Natural killer cell (primary cell): ENCODE measurements at places on chromosomes 11 and 22.
A peak's percentile ranks its signal among the peaks of the same experiment; 100 is the strongest.

GRCh38 chr11:122871302-122871701 is 11.3 kb upstream of the JHY start:
- no peak for DNase-seq

- DNase-seq, result no peak
Measured at GRCh38 chr11:37124384-37124783, 526.3 kb upstream of the RAG2 start.

GRCh38 chr11:19160847-19161246 is 40.9 kb downstream of the CSRP3 start:
- DNase-seq, result no peak

DNA sequence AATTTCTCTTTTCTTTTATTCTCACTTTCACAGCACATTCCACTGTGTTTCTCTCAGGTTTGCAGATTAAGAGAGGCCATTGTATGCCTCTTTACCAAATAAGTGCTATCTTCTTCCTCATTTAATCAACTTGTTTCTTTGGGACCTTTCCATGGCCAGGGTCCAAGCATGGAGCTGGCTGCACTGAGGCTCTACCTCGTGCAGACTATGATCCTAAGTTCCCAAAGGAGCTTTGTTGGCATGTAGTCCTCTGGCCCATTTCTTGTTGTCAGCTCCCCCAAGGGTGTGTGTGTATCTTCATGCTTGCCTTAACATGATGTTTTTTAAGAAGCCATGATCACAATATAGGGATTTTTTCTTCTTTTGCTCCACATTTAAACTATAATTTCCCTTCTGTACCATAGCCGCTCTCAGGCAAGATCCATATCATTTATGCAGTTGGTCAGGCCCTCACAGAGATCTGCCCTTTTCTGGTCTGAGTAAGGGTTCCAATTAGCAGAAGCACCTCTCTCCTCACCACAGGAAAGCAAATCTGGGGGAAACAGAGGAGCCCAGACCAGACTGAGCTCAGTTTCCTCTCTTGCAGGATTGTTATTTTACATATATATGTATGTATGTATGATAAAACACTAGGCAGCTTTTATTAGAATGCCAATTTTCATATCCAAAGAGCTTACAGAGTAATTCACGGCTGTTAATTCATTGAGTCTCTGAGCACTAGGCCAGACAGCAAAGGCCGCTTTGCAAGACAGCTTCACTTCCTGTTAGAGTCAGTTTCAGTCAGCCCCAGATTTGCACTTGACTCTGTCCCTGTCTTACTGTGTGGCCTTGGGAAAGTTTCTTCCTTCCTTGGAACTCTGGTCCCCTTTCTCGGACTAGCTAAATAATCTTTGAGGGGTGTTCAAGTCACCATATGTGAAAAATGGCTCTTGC is 34.3 kb downstream of the CYB5R2 start:
- no peak for DNase-seq

DNA sequence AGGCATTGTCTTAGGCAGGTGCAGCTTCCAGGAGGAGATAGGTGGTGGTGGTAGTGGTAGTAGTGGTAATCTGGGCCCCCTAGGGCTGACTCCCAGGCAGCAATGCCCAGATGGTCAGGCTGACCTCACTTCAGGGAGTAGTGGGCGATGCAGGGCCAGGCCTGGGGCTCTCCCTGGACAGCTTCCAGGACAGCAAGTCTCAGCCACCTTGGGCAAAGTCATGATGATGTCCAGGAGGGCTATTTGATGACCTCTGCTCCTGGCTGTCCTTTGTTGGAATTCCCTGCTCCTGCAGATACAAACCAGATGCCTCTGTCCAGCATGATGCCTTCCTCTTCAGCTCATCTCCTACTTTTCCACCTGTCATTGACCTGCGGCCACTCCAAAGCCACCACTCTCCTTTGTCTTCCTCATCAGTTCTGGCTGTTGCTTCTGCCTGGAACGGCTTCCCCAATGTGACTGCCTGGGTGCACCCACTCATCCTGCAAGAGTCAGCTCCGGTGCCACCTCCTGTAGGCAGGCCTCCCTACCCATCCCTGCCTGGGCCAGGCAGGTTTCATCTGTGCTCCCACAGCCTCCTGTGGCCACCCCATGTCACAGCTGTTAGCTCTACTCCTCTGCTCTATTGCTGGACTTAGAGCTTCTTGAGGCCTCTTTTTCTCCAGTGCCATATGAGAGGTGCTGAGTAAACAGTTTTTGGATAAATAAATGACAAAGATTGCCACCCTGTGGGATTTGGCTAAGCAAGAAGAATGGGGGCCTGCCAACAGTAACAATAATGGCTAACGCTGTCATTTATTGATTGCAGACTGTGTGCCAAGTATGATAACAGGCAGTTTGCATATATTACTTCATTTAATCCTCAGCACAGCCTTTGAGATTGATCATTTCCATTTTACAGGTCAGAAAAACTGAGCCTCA is 172.9 kb upstream of the NECTIN1 start:
- no peak for DNase-seq

DNA sequence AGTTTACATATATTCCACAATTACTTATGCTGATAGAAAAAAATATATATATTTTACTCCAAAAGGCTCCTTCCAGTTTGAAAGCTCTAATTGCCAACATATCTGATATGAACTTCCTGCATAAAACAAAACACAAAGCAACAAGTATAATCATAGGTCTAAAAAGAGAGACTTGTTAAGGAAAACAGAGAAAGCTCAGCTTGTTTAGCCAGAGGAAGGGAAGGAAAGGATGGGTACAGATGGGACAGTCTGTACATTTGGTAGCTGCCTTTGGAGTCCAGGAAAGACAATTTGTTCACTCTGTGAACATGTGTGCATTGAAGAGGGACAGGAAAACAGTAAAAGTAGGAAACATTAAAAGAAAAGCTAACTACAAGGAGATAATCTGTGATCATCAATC is 45.7 kb upstream of the AKIP1 start:
- no peak for DNase-seq

DNA sequence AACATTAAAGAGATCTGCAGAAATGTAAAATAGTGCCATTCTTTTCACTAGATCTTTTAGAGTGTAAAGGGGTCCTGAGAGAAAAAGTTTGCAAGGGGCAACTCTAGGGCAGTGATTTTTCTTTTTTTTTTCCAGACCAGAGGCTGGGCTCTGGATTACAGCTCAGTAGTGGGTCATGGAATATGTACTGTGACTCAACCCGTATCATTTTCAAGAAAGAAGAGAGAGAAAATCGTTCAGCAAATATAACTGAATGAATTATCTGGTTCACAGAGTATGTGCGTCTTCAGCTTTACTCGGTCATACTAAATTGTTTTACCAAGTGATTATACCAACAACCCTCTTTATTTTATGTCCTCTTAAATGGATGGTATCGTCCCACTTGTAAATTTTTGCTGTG is 3.8 kb downstream of the CEP57 start:
- no peak for DNase-seq

DNA sequence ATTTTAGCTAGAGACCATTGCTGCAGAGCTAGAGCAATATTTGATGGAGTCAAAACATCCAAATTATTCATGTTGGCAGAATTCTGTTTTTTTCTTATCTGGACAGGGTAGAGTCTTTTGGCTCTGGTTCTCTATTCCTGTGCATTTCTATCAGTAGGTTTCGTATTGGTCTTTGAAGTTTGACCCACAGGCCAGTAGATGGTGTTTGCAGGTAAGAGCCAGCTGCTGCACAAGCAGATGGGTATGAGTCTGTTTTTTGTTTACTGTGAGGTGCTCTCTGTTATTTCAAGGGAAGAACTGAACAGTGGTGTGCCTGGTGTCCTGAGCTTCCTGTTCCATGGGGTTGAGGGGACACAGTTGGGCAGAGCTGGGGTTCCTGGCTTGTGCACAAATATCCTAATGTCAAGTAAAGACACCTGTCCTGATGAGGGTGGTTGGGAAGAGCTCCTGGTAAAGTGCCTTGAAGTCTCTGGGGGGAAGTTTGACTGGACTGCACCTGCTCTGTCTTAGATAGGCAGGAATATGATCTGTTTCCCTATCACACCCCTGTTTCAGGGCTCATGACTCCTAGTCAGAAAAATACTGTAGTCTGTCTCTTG is 34.0 kb upstream of the SLC22A25 start:
- DNase-seq, result peak; percentile 10

DNA sequence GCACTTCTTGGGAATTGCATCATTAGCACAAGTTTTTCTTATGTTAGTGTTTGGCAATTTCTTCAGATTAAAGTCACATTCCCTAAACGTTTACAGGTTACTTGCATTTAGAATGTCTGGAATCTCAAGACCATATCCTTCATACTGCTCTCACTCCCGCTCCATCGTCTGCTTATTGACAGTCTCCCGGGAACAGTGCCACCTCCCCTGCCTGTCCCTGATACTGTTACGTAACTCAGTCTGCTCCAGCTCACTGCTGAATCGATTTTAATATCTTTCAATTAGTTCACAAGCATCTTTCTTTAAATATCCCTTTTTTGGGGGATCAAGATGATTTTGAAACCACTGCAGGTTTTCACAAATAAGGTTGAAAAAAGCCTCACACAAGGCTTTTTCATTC is 48.2 kb downstream of the GLYATL2 start:
- DNase-seq, result no peak

DNA sequence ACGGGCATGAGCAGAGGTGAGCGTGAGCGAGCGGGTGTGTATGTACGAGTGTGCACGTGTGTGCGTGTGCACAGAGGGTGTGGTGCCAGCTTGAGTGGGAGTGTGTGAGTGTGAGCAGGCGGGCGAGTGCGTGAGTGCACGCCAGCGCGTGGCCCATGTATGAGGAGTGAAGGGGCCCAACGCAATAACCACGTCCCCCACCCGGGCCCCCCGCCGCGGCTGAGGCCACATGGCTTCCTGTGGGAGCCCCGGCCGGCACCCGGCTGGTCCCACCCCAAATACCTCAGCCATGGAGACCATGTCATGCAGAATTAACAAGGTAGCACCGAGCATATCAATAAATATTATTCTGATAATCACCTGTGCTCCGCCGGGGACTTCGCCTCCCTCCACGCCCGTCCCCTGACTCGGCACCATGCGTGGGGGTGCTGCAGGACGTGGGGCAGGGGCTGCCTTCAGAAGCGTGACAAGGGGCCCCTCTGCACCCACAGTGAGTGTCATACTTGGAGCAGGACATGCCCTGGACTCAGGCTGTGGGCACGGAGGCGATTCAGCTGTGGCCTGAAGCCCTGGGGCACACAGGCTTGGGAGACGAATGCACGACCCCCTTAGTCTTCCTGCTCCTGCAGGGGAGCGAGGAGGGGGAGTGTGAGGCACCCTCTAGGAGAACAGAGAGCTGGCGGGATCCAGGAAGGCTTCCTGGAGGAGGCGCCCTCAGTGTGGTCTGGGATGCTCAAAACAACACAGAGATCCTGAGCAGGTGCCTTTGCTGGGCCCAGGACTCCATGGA is 5.6 kb upstream of the TRABD start:
- DNase-seq, result no peak

DNA sequence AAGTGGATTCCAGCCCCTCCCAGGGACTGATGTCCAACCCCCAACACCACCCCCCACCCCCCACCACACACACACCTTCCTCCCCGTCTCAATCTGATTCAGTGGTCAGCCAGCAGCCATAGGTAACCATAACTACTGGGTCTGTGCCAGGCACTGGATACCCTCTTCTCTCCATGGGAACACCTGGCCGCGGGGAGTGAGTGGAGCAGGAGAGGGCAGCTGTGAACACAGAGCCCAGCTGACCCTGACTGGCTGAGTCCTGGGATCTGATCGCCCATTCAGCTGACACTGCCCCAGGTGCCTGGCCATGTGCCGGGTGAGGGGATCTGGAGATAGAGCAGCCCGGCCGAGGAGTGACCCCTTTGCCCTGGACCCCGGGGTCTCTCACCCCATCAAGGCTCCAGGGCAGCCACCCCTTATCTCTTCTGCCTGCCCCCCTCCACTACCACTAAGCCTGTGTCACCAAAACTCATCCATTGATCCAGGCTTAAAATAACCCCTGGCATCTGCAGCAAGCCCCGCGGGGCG is 2.6 kb upstream of the SHISA8 start:
- no peak for DNase-seq

GRCh38 chr22:48431014-48431413 is 1396.7 kb downstream of the BRD1 start:
- DNase-seq, result no peak

DNA sequence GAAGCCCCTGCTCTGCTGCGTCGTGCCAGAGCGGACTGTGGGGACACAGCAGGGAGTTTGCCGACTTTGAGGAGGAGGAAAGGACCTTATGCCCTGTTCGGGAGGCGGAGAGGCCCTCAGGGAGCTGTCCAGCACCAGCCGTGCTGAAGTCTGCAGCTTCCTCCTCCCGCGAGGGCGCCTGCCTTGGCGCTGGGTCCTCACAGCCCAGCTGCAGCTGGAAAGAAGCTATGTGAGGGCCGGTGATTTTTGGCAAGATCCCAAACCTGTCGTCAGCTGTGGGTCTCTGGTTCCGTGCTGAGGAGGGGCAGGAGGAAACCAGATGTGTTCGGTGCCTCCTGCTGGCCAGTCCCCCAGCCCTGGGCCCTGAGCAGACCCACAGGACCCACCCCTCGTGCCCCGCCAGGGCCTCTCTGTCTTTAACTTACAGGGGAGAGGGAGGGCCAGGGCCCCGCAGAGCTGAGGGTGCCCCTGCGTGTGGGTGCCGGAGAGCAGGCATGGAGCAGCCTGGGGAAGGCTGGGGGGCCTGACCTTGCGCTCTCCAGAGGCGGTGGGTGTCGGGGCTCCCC is 12.0 kb downstream of the BRSK2 start:
- peak; percentile 68 for DNase-seq

- DNase-seq, result peak; percentile 14
Measured at GRCh38 chr11:129825380-129825779, 9.7 kb downstream of the TMEM45B start.

GRCh38 chr11:132051704-132052103 is 681.3 kb downstream of the NTM start:
- no peak for DNase-seq

GRCh38 chr11:121071846-121072450 is 29.1 kb upstream of the TECTA start:
- DNase-seq, result no peak

DNA sequence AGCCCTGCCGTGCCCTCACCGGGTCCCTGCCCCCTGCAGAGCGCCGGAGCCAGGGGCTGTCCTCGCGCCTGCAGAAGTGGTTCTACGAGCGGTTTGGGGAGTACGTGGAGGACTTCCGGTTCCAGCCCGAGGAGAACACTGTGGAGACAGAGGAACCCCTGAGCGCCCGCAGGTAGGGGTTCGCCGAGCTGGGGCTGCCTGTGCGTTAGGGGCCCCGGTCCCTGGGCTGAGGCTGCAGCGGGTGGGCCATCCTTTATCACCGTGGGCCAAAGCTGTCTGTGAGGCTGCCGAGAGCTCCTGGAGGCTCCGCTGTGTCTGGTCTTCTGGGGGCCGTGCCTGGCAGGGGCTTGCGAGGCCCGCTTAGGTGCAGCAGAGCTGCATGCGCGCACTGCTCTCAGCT is 42.8 kb downstream of the GRAMD4 start:
- no peak for DNase-seq
